GM20000 (cell line): ENCODE measurements at places on chromosomes 3 and 15.

DNA sequence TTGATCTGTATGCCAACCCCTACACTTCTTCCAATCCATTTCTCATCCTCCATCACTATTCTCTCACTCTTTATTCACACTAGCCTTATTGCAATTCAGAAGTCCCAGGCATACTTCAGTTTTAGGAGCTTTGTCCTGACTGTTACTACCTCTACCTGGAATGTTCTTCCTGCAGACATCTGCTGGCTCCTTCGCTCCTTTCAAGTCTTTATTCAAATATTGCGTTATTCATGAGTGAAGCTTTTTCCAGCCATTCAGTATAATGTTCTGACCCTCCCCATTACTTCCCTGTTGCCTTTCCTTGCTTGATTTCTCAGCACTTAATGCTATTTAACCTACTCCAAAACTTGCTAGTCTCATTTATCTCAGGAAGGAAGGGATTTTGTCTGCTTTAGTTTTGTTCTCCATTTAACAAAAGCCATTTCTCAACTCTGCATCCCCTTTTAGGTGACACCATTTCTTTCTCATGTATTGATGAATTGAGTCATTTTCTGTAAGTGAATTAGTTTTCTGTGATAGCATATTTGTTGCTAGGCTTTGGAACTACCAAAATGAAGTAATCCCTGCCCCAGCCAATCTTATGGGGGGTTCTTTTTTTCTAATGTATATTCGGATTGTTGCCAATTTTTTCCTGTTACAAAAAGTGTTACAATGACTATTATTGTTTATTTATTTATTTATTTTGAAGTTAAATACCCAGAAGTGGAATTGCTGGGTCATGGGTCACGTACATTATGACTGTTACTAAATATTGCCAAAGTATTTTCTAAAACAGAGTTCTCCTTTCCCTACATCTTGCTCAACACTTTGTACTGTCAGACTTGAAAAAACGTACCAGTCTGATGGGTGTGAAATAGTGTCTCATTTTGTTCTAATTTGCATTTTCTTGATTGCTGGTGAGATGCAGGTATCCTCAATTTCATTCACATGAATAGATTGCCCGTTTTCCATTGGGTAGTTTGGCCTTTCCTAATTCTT is 9.4 kb downstream of the ATP11B start:
- DNase-seq, result no peak

GRCh38 chr3:155611456-155611855 is 133.4 kb downstream of the PLCH1 start:
- DNase-seq, result no peak

- peak; percentile 21 for DNase-seq
Observed at GRCh38 chr15:99447497-99448371, 118.0 kb upstream of the MEF2A start.

DNA sequence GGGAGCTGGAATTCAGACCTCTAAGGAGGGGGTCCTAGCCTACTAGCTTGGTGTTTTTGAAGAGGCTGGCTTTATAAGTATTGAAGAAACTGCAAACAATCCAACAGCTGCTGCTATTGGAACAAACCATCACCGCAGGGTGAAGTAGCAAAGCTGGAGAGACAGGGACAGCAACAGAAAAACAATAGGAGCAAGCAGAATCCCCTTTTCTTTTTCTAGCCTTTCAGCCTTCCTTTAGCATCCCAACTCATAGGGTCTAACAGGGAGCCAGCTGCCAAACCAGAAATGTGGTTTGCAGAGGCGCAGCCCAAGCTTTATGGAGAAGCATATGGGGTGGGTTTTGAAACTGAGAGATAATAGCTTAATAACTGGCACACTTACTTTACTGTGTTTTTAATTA is 106.2 kb upstream of the CHMP2B start:
- no peak for DNase-seq
